Fibroblast of the aortic adventitia (primary cell): ENCODE measurements at places on chromosomes 3 and 15.
A peak's percentile ranks its signal among the peaks of the same experiment; 100 is the strongest.

DNA sequence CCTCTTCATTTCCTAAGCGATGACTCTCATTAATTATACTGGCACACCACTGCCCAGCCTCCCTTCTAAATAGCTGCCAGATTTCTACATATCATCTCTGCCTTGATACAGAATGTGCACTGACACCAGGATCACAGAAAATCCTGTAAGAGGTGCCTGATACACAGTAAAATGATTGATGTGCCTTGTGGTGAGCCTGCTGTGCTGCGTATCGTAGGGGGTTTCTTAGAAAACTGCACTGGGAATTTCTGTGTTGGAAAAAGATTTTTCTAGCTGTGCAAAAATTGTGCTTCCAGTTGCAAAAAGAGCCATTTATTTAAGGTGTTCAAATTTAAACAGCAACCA is 3.0 kb upstream of the PLCH1 start:
- DNase-seq, result no peak

DNA sequence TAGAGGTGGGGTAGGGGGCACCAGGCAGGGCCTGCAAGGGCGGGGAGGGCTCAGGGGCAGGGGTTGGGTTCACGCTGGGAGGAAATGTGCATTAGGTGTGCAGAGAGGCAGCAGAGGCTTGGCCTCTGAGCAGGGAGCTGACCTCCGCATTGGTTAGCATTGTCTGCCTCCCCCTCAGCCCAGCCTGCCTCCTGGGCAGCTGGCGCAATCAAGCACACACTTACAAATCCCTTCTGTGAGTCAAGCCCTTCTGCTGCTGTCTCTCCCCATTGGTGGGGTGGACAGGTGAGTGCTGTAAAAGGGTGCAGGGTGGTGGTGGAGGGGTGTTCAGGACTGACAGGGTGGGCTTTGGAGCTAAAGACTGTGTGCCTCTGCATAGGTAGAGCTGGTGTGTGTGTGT is 9.3 kb downstream of the LOXL1 start:
- no peak for DNase-seq

- no peak for DNase-seq
Measured at GRCh38 chr15:57398336-57398735, 22.0 kb downstream of the CGNL1 start.

GRCh38 chr15:83653639-83654378 is at the start of gene ADAMTSL3:
ADAMTSL3 (plus strand) TSS chr15:83654123; CDS start chr15:83655762, 1,639 bp downstream.
- DNase-seq, result peak; percentile 39

GRCh38 chr3:195441476-195441991 is 1.3 kb downstream of the ACAP2 start:
- DNase-seq, result peak; percentile 28

- no peak for DNase-seq
Measured at GRCh38 chr3:185572183-185572582, 13.9 kb upstream of the SENP2 start.

DNA sequence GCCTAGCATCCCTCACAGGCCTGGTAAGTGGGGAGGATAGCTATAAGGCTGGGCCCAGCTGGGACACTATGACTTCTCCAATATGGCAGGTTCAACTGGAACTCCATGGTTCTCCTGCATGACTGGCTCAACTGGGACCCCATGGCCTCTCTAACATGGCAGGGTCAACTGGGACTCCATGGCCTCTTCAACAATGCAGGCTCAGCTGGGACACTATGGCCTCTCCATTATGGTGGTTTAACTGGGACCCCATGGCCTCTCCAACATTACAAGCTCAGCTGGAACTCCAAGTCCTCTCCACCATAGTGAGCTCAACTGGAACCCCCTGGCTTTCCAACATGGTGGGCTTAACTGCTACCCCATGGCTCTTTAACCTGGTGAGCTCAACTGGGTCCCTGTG is 58.2 kb upstream of the SEC61A1 start:
- no peak for DNase-seq

DNA sequence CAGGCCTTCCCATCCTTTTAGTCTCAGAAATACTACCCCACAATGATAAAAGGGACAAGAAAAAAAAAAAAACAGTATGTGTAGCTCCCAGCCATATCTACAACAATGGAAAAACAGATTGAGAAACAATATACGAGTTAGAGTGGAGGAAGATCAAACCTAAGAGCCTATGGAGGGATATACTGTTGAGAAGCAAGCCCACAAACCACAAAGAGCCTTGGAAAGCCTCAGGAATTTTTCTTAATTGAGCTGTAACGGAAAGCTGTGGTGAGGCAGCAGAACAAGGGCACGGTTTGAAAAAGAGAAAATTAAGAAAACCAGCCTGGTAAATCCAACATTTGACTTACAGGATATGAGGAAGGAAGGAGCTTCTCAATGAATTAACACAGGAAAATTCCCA is 21.4 kb downstream of the KPNA1 start:
- DNase-seq, result no peak

DNA sequence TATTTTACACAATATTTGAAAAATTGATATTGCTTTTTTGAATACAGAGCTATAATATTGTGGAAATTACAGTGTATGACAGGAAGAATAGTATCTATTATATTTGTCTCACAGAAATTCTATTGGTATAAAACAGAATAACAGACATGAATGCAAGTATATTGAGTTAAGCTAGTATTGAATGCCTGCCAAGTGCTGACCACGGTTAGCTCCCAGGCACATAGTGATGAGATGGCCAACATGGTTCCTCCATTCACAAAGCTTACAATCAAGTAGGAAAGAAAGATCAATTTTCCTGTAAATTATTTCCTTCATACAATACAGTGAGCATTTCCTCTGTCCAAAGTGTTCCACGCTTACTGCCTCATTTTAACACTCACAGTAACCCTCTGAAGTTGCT is 67.6 kb downstream of the TP63 start:
- no peak for DNase-seq

DNA sequence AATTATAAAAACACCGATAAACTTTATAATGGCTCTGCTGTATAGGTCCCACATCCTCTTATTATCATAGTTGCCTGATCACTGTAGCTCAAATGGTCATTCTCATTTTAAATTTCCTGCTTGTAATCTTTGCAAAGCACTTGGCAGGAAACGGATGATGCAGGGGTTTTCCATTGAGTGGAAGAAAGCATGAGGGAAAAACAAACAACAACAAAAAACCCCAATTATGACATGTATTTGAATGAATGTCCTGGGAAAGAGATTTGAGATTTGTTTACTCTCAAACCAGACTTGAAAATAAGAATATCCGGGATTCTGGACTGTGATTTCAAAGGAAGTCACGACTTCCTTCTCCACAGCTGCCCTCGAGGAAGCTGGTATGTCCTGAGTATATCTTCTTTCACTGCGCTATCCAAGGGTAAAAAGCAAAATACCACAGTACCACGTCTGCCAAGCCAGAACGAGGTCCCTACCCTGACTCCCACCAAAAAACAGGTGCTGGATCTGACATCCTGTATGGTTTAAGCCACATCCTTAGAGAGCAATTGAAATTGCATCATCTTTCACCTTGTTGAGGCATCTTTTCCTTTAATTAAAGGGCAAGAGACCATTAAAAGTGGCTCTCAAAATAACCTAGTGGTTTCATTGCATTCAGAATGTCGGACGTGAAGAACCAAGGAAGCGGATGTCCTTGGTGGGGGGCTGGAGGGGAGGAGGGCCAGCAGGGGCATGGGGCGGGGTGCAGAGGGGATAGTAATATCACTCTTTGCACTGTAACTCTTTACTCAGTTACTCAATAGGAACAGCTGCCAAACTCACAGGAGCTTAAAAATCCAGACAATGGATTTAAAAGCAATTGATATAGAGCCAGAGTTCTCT is 13.5 kb upstream of the TIPIN start:
- DNase-seq, result peak; percentile 15

DNA sequence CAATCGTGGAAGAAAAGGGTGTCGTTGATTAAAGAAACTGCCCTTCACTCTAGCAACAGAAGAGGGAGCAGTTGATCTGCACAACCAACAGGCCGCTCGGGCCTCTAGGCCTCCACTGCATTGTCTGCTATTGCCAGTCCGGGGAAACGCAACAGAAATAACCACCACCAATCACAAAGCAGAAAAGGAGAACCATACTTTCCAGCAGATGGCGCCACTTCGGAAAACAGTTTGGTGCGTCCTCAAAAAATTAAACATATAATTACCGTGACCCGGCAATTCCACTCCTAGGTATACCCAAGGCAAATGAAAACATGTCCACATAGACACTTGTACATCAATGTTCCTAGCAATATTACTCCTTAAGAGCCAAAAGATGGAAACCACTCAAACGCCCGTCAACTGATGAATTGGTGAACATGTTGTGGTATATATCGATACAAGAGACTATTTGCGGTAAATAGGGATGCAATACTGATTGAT is 154.1 kb downstream of the TJP1 start:
- peak; percentile 85 for DNase-seq
